Inflammatory macrophage treated with lipopolysaccharide for 1 hour (primary cell): ENCODE measurements at places on chromosomes 3 and 15.

- DNase-seq: peak; percentile 56
Observed at GRCh38 chr3:197793247-197793646, 2.2 kb downstream of the LRCH3 start.

DNA sequence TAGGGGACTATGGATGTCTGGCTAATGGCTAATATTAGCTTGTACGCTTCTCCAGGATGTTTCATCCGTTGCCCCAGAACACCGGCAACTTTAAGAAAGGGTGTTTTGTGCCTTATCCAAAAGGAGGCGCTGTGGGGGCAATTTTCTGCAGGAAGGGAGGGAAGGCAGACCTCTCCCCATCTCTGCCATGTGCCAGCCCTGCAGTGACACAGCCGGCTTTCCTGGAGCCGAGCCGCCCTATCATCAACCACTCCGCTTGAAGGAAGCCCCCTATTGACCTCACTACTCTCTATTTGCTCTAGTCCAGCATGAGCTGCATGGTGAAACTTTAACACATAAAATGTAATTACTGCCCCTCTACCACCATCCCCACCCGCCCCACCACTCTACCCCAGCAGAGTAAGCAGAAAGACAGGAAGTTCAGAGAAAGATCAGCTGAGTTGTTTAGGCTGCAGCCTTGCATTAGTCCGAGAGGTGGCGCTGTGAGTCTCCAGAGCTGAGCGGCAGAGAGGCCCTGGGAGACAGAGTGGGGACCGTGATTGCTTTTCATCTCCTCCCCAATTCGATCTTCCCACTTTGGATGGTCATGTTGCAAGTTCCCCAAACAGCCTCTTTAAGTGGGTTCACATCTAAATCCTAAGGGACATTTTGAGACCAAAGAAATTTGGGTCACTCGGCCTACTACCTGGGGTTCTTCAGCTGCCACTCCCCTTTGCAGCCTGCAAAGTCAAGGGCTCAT is 24.5 kb upstream of the RAD18 start:
- DNase-seq: peak; percentile 79

DNA sequence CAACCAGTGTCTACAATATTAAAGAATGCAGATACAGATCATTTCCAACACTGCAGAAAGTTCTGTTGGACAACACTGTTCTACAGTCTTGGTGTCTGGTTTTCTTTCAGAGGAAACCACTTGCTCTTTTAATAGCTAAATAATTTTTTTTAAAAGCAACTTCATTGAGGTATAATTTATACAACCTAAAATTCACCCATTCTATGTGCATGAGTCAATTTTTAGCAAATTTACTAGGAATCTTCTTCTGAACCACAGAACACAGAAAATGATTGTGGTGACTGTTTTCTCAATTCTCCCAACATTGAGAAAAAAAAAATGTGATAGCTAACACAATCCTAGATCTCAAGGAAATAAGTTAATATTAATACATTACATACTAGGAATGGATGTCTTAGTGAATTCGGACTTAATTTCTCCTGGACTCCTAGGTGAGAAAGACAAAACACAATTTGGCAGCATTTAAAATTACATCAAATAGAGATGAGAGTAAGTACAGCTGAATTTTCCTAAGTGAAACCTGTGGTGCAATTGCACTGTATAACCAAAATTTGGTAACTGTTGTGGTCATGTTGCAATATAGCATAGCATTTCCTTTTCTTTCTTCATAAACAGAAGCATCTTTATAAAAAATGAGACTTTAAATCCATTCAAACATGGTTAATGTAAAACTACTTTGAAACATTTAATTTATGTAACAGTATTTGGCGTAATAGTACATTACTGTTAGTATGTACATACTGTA is 15.3 kb upstream of the PLCL2 start:
- peak; percentile 85 for DNase-seq

DNA sequence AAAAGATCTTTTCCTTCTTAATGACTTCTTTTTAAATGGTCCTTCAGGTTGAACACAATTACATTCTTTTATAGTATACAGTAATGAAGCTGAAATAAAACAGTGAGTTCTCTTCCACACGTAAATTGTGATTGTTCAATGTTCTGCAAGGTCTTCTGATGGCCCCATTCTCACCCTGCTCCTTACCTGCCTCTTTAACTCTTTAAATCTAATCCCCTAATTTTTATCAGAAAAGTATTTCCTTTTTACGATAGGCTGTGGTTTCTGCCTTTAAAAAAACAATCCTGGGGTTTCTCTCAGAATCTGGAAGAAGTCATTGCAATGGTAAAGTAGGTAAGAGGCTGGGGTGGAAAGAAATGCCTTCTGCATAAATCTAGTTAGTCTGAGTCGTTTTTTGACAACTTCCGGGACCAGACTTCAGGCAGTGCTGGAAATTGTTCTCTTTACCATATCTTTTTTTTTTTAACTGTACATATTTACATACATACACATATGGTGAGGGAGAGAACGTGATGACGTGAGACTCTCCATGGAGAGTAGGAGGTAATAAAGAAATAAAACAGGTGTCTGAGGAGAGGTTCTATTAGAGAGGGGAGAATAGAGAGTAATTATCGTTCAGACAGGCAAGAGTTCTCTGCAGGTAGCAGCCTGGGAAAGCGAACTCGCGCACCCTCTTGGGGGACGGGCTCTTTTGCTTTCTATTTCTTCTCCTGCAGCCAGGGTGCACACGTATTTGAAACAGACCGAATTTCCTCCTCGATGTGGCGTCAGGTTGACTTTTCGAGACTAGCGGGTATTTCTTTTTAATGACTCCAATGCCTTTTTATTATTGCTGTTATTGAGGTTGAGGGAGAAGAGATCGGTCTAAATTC is at the start of gene SIDT1:
SIDT1 (plus strand) TSS at position 730 of the 872 bp plus-strand sequence. CDS start 467 bp downstream, outside the sequence.
- DNase-seq: peak; percentile 23

GRCh38 chr3:177473184-177473583 is 275.9 kb upstream of the TBL1XR1 start:
- DNase-seq: no peak

GRCh38 chr3:193599393-193599792 is 6.4 kb downstream of the OPA1 start:
- no peak for DNase-seq

DNA sequence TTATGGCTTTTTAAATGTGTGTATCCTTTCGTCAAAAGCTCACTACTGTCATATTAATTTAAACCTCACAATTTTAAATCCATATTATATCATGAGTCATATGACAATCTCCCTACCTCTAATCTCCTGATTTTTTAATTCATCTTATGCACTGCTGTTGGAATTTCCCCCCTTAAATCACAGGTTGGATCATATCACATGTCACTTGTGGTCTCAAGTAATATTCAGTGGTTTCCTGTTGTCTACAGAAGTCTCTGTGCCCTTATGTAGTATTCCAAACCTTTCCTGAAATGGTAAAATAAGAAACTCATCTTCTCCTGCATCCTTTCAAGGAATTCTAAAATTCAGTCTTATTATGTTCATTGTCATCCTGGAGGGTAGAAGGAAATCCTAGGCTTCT is 116.0 kb upstream of the CBLB start:
- no peak for DNase-seq

GRCh38 chr3:65795166-65795565 is 243.6 kb downstream of the MAGI1 start:
- no peak for DNase-seq

DNA sequence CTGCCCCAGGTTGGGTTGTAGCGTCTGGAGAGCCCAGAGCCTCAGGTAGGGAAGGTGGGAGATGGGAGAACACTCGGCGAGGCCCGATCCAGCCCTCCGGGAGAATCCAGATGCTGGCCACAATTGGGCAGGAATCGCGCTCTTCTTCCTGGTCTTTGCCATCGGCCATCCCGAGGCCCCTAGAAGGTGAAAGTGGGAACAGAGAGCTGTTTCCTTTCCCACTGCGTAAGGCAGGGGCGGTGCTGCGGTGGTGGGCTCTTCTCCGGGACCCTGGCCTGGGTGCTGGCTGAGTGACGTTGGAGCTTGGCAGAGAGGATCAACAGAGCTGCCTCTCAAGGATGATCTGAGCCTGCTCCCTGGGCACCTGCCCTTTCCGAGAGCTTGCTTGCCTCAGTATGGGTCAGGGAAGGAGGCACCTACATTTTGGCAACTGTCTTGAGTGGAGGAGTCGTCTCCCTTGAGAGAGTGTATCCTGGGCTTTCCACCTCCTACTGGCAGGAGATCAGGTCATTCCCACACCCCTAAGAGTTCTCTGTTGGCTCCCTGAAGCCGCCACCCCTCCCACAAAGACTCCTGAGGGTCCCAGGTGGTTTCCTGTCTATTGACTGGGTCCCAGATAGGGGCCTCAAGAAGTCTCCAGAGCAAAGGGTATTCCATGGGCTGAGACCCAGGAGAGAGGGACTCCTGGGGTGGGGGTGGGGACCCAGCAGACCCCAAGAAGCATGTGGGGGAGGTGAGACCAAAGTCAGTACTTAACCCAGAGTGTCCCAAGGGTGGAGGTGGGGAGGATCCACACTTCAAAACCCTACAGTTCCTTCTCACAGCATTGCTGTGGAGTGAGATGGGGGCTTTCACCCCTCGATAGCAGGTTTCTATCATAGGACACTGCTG is 1.6 kb downstream of the C15orf39 start:
- no peak for DNase-seq

DNA sequence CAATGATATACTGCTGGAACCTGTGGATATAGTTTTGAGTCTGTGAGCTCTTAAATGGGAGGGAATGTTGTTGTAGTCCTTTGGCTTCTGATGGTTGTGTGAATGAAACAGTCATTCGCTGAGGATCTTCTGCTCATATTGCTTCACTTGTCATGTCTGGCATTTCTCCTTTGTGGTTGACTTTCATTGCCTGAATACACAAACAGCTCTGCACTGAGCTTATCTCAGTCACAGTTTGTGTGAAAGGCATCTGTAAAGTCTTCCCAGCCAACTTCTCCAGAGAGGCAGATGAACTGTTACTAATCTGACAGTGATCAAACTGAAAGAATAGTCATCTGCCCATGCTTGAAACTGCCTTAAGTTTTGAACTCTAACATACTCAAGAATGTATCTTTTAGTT is 59.8 kb downstream of the TMED3 start:
- DNase-seq: no peak
